Dermis blood vessel endothelial cell (primary cell): ENCODE measurements at places on chromosomes 3 and 15.

- peak; percentile 60 for DNase-seq
Measured at GRCh38 chr15:59168536-59168935, 38.1 kb upstream of the LDHAL6B start.

GRCh38 chr3:129481766-129482332, 41.8 kb downstream of the IFT122 start:
- peak; percentile 66 for DNase-seq

- DNase-seq = no peak
Measured at GRCh38 chr15:59237924-59238331, 31.3 kb downstream of the LDHAL6B start.

GRCh38 chr3:189883113-189883753, 237.5 kb downstream of the P3H2 start:
- DNase-seq = no peak

GRCh38 chr3:52851348-52851747, 16.5 kb upstream of the MUSTN1 start:
- DNase-seq = peak; percentile 65

DNA sequence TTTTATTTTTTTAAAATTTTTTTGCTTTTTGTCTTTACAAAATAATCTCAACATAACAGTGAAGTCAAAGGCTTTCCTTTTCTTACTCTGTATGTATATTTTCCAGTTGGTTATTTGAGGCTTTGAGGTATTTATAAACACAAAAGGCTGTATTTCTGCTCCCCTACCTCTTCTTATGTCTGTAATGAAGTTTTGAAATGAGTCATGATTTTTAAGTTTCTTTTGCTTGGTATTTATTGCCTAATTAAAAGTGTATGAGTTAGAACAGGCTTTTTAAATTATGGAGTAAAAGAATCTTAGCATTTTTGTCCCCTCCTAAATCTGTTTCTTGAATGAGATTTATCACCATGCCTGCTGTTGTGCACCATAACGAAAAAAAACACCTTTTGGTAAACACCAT, 66.0 kb downstream of the DCUN1D1 start:
- no peak for DNase-seq

- DNase-seq = no peak
Measured at GRCh38 chr15:79403501-79403900, 28.6 kb upstream of the MINAR1 start.

DNA sequence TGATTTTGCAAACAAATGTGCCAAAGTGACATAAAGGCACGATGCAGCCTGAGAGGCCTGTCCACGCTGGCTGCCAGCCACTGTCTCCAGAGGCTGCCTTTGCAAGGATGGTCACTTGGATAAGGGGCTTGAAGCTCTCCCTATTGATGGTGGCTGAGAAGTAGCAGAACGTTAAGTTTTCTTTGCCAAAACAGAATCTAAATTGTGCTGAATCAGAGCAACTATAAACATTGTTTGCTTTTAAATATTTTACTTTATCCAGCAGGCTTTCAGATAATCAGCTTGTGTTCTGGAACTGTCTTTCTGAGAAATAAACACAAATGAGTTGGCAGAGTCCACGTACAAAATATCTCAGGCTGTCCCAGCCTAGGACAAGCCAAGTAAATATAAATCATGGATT, 23.8 kb upstream of the CNBP start:
- DNase-seq = no peak

GRCh38 chr3:61518590-61518989, 42.8 kb upstream of the PTPRG start:
- DNase-seq = no peak

GRCh38 chr3:160065786-160066185, 77.2 kb downstream of the IL12A start:
- no peak for DNase-seq
